Activated CD4-positive, alpha-beta T cell treated with anti-CD3 and anti-CD28 coated beads for 24 hours (primary cell): ENCODE measurements at places on chromosomes 6 and 20.

GRCh38 chr6:116522896-116523295, 11.5 kb downstream of the CALHM5 start:
- DNase-seq: no peak

- DNase-seq: no peak
Measured at GRCh38 chr20:34452281-34452982, 63.8 kb upstream of the DYNLRB1 start.

GRCh38 chr20:24469116-24469893, at the start of gene SYNDIG1:
SYNDIG1 (plus strand) TSS chr20:24469629; CDS start chr20:24543098, 73,469 bp downstream.
- DNase-seq: no peak

DNA sequence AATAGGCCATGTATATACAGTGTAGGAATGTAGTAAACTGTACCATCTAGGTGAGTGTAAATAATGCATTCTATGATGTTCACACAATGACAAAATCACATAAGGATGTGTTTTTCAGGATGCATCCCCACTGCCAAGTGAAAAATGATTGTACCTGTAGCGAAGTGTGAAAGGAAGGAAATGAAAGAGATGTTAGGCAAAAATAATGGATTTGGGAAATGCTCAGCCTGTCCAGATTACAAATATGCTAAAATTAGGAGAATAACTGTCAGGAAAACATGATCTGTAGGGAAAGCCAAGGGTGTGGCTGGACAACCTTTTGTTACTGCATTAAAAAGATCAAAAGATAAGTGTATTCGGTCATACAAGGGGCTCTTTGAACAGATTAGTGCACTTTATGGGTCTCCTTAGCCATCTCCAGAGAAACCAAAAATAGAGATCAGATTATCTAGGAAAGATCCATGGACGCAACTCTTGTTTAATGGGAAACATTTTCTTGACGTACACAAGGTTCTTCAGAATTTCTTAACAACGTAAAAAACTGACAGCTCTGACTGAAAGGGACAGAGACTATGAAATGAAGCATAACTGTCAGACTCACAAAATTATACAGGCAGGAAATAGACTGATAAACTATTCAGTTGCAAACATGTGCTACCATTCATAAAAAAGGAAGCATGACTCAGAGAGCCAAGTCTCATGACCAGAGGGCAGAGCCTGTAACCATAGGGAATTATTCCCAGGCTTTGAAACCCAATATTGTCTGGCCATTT, 253.6 kb upstream of the RAB32 start:
- no peak for DNase-seq
